ENCODE measurements at places on chromosomes 3 and 15.

GRCh38 chr15:93566762-93567161 lies 477.8 kb upstream of the RGMA start:
- no peak for DNase-seq

GRCh38 chr3:50267280-50267913 lies 1.6 kb upstream of the SEMA3B start:
- no peak for DNase-seq

DNA sequence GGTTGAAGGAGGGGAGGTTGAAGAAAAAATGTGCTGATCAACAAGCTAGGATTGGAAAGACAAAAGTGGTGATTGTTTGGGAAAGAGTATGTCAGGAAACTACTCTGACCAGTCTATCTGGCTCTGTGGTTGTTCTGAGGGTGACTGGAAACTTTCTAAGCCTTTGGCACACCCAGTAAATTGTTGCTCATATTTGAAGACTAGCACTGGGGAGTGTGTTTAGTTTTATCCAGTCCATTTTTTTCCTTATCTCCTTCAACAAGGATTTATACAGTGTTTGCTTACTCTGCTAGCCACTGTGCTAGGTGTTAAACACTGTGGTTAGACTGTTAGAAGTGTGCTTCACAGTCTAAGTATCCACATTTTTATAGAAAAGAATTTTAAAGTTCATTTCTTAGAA lies 28.8 kb downstream of the PPM1L start:
- no peak for DNase-seq

DNA sequence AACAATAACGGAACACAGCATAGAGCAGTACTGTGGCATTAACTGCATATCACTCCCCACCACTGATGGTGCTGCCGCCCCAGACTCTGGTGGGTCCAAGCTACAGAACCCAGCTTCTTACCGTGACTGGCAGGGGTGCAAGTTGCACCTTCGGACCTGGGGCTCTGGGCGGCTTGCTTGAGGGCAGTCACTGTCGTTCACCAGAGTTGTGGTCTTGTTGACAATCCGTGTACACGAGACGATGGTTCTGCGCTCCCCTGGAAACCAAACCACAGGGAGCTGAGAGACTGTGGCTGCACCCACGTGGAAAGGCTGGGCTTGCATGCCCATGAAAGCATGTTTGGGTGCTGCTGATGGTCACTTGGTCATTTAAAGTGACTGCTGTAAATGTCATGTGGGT lies 293.0 kb downstream of the ADAMTS17 start:
- no peak for DNase-seq

DNA sequence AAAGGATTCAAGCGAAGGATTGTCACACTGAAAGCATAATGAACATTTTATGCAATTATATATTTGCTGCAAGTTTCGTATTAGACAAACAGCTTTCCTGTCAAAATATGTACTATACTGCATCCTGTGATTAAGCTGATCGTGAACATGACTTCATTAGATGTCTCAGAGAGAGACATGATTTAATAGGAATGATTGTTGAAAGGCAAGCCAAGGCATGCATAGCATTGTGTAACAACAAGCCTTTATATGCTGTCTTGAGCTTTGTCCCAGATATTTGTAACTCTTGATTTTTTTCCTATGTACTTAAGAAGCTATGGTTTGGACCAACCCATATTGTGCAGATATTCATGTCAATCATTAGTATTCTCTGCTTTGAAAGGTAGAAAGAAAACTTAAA lies 309.1 kb downstream of the KCNH8 start:
- DNase-seq = no peak

DNA sequence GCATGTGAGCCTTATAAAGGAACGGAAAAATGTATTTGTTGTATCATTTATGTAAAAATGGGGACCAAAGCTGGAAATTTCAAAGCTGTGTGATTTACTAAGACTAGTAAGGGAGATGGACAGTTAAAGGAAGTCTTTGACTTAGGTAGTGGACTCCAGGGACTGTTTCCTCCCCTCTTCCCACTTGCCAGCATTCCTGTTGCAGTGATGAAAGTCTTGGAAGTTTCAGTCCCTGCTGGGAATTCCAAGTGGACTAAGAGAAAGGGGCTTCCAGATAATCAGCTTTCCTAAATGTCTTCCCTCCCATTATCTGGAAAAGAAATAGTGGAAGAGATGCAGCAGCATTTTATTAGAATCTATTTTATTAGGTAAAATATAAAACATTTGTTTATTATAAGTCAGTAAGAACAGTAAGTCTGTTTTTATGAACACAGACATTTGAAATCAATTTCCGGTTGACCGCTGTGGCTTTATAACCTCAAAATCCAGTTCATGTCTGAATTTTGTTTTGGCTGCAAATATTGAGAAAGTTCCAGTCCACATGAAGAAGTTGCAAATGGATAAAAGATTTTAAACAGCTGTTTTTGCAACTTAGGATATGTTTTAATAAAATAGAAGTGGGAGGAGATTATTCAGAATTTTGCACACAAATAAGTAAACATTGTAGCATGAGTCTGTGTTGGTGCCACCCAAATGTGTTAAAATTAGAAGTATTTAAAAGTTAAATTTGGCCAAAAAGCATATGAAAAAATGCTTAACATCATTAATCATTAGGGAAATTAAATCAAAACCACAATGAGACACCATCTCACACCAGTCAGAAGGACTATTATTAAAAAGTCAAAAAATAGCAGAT lies 141.8 kb downstream of the IL20RB start:
- no peak for DNase-seq

- DNase-seq = no peak
Measured at GRCh38 chr15:78209646-78210348, 24.6 kb downstream of the ACSBG1 start.

GRCh38 chr3:82020282-82020681 lies 258.8 kb upstream of the GBE1 start:
- no peak for DNase-seq

- no peak for DNase-seq
Measured at GRCh38 chr3:144237351-144237750, 265.7 kb downstream of the DIPK2A start.

DNA sequence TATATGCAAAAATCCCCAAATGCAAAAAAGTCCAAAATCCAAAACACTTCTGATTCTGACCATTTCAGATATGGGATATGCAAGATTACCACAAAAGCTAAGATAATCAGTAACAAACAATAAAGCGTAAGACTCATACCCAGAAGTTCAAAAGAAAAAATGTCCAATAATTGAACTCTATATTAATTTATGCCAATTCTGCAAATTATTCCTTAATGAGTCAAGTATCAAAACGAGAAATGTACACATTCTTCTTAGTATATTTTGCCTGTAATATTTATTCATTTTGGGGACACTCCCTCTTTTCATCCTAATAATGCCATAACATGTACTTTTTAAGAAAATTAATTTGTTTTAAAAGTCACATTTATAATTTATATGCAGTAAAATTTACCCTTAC lies 37.1 kb downstream of the DENND6A start:
- DNase-seq = no peak

DNA sequence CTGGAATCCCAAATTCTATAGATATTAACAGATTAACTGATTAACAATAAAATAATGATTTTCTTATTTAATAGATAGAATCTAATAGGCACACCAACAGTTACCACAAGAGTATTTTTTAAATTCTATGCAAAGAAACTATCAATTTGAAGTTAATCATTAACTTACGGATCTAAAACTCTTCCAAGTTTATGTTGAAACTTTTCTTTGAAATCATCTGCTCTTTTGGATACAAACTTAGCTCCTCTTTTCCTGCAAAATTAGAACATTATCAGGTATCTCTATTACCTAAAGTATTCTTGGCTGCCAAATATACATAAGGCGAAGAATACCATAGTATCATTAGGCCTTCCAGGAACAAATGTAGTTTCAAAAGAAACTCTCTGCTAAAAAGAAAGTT lies 34.8 kb downstream of the EFHB start:
- DNase-seq = no peak

DNA sequence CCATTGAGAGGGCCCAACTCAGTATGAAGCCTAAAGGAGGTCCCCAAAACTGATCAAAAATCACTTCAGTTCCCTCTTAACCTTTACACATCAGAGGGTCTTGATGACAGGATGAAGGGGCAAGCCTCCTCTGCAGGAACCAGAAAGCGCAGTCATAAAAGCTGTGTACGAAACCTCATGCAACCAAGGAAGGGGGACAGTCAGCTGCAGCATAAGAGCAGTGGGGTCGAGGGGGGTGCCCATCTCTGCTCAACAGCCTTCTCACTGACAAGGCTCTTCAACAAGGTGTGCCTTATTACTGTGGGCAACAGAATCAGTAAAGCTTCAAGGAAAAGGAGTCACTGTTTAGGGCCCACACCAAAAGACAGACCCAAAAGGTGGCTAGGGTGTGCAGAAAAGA lies 3.9 kb downstream of the POC1A start:
- DNase-seq = no peak

GRCh38 chr3:188706599-188706998 lies 465.2 kb upstream of the TPRG1 start:
- no peak for DNase-seq

GRCh38 chr3:99638167-99638948 lies at the start of gene COL8A1:
Gene COL8A1 (plus strand): TSS chr3:99638594. CDS start chr3:99790683, 152,089 bp downstream.
- no peak for DNase-seq

DNA sequence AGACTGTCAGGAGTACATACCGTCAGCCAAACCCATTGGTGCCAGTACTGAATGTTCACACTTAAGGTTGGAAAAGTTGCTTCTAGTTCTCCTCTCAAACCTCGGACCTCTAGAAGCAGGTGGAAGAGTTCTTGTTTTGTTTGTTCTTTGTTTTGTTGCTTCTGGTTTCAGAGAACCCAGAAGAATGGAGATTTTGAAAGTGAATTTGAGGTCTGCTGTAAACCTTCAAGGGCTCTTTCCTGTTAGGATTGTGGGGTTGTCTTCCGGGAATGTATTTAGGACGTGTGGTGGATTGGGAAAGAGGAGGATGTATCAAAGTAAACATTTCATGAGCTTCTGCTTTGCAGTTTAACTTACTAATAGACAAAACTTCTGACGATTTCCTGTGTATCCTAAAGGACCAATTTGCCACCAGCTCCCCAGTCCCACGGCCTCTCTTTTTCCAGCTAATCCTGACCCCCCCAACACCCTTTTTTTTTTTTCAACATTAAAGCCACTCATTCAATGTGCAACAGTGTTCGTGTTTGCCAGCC lies 50.3 kb downstream of the FILIP1L start:
- no peak for DNase-seq

DNA sequence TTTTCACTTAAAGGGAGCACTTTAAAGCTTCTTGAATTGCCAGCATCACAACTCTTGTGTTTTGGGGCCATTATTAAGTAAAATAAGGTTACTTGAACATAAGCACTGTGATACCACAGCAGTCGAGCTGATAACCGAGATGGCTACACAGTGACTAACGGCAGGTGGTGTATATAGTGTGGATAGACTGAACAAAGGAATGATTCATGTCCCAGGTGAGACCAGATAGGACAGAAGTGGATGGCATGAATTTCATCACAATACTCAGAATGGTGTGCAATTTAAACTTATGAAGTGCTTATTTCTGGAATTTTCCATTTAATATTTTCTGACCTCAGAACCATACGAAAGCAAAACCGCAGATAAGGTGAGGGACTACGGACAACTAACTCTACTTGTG lies 40.2 kb downstream of the PBRM1 start:
- DNase-seq = no peak

- DNase-seq = no peak
Measured at GRCh38 chr3:10816019-10816862, at the start of gene SLC6A11. Gene SLC6A11 (plus strand): TSS chr3:10816228. CDS start chr3:10816266, 38 bp downstream.

DNA sequence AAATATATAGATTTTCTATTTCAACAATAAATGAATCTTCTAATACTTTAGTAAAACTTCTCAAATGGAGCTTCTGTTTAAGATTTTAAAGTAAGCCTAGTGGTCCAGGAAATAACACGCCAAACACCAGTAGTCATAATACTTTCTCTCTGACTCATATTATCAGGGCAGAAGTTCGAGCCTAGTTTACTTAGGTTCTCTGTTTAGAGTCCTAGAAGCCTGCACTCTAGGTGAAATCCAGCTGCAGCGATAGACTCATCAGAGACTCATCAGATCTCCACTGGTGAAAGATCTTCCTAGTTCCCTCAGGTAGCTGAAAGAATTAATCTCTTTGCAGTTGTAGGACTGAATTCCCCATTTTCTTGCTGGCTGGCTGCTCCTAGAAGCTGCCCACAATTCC lies 552.5 kb upstream of the ROBO2 start:
- DNase-seq = no peak

DNA sequence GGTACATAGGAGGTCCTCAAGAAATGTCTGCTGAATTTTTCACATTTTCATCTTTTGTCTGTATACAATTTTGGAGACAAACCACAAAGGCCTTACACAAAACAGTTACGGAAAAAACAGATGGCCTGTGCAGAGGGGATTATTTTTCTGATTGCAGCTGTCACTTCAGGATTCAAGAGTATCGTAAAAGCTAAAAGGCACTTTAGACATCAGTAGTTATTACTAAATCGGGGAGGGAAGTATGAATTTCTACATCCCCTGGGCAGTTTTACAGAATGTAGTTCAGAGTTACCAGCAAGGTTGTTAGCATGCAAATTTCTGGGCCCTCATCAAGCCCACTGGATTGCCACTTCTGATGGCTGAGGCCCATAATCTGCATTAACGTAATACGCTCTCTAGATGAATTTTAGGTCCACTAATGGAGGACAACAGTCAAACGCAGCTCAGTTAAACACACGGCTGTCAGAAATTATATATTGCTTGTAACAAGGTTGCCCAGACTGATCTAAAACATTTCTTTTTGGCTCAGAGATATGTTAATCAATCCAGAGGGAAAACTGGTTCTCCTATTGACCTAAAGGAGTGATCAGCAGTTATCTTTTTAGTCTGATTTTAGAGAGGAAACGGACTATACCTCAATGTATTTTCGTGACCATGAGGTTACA lies 1.1 kb downstream of the RIOX2 start:
- DNase-seq = no peak

DNA sequence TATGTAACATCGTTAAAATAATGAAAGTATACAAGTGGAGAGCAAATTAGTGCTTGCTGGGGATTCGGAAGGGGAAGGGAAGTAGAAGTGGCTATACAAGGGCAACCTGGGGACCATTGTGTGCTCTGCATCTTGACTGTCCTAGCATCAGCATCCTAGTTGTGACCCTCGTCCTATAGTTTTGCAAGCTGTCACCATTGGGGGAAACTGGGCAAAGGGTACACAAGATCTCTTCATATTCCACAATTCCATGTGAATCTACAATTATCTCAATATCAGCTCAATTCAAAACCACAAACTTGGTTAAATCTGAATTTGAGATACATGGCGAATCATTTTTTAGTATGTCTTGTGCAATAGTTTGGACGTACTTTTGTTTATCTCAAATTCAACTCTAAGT lies 30.9 kb downstream of the WNT7A start:
- no peak for DNase-seq

DNA sequence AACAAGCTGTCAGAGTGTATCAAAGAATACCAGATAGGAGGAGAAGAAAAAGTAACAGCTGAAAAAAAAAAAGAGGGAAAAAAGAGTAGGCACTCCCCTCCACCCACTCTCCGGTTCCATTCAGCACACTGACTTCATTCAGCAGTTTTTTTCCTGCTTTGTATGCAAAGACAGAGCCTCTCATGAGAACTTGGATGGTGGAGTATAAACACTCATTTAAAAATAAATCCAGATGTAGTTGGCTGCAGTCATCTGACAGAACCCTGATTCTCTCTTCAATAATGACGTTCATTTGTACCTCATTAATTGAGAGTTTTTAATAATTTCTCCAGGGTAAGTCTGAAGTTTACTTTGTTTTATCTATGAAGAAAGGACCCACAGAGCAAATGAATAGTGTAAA lies 81.0 kb downstream of the TMEM108 start:
- no peak for DNase-seq

- DNase-seq = no peak
Measured at GRCh38 chr3:54906763-54907162, 21.1 kb downstream of the LRTM1 start.

GRCh38 chr15:57160823-57161560 lies 215.3 kb upstream of the CGNL1 start:
- DNase-seq = no peak
